ENCODE measurements at places on chromosomes 11 and 22.
A peak's percentile ranks its signal among the peaks of the same experiment; 100 is the strongest.

- no peak for DNase-seq
These were observed 29.9 kb downstream of the NLRP14 start for GRCh38 chr11:7050191-7050590.

GRCh38 chr11:94746721-94747120 lies 21.4 kb upstream of the AMOTL1 start:
- no peak for DNase-seq

GRCh38 chr11:101030692-101031091 lies 98.9 kb downstream of the PGR start:
- no peak for DNase-seq

DNA sequence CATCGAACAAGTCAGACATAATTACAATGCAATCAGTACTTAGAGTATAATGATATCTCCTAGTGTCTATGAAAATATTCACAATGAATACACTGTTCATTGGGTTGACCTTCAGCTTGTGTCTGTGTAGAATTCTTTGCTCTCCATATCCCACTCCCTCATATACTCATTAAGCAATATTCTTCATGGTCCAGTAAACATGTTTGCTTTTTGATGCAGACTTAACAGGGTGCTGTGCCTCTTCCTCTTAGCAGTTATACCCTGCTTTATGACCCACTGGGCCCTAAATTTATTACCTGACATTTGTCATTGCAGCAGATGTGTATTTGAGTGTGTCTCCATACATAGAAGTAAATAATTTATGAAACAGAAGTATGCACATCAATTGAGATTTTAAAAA lies 352.5 kb upstream of the CCDC179 start:
- no peak for DNase-seq

DNA sequence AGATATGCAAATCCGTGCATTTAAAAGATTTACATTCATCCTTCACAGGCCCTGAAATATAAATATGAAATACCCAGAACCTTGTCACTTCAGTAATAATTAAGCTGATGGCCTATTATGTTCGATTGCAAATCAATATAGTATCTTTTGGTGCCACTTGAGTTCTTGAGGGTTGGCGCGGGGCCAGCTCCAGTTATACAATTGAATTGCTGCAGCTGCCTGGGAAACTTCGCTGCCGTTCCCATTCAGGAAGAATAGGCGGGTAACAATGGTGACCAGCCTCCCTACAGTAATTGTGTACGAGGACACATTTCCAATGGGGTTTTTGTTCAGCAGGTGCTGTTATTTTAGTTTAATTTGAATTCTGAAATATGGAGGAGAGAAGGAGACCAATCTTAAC lies 451.2 kb downstream of the INSC start:
- no peak for DNase-seq

DNA sequence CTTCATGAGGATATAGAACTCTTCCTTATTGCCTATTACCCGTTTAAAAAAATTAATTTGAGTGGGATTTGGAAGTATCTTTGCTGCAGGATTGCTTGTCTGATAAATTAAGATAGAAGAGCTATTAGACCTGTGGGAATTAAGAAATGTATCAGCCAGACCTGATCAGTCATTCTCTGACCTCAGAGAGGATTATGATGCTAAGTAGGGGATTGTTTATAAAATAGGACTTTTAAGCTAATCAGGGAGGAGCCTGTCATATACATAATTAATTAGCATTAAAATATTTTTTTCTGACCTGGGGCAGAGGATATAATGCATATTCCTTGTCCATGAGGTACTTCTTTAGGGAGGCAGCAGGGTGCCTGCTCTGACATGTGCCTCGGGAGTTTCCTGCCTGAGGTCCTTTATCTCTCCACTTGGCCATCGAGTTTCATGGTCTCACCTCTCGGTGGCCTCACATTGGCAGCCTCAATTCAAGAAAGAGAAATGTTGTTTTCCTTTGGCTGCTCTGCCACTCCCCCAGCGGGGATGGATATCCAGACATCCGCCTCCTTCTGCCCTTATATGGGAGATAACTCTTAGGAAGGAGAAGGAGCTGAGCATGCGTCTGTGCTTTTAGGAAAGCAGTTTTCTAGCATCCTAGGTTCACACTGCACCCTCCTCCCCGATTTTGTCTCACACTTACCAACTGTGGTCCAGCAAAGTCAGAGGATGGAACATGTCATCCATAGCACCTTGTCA lies 41.1 kb downstream of the DIXDC1 start:
- no peak for DNase-seq

- DNase-seq: no peak
These were observed 14.6 kb downstream of the FAM83F start for GRCh38 chr22:40009292-40009774.

GRCh38 chr11:105024394-105024793 lies 1.4 kb upstream of the CASP5 start:
- no peak for DNase-seq

- no peak for DNase-seq
These were observed 10.3 kb upstream of the DEUP1 start for GRCh38 chr11:93320230-93320629.

GRCh38 chr11:131658952-131659351 lies 288.5 kb downstream of the NTM start:
- no peak for DNase-seq

GRCh38 chr22:46762238-46763050 lies at the start of gene TBC1D22A:
Gene TBC1D22A (plus strand): TSS chr22:46762650. CDS start chr22:46762787, 137 bp downstream.
- DNase-seq: peak; percentile 89

DNA sequence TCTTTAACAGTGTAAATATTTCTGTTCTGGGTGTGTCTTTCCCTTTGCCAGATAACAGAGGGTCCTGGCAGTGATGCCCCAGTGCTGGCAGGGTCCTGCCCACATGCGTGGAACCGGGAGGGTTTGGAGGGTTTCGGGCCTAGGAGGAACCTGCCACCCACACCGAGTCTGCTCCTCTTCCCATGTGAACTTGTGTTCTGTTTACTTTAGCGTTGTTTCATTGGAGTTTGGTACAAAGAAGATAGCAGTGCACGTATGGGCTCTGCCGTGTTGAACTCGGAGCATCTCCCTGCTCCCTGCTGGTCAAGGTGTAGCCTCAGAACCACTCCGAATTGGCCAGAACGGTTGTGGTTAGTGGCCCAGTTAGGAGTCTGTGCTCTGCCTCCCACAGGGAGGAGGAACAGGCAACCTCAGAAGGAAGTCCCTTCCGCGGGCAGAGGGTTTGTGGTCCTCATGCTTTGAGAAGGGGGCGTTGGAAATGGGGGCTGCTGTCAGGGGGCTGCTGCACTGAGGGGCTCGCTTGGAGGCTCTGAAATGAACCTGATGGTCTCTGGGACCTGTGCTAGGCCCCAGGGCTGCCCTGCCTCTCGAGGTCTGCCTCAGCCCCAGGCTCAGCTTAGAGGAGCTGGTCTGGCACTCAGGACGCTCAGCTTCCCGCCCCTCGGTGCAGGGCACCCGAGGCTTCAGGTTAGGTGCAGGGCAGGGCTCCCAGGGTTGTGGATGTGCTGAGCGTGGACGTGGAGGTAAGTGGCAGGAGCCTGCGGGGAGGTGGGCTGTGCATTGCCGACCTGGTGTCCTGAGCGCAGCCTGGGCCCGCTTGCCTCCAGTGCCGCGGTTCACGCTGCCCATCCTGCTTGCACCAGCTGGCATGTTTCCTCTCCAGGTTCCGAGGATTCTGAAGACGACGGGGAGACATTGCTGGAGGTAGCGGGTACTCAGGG lies 10.4 kb downstream of the PHRF1 start:
- no peak for DNase-seq

- no peak for DNase-seq
These were observed 22.0 kb downstream of the COA4 start for GRCh38 chr11:73854680-73855079.

GRCh38 chr11:93198215-93198845 lies 539 bp upstream of the SLC36A4 start:
- no peak for DNase-seq

GRCh38 chr11:40388097-40388818 lies 1071.2 kb downstream of the LRRC4C start:
- no peak for DNase-seq

GRCh38 chr22:45452565-45453379 lies 39.3 kb downstream of the RIBC2 start:
- DNase-seq: no peak

DNA sequence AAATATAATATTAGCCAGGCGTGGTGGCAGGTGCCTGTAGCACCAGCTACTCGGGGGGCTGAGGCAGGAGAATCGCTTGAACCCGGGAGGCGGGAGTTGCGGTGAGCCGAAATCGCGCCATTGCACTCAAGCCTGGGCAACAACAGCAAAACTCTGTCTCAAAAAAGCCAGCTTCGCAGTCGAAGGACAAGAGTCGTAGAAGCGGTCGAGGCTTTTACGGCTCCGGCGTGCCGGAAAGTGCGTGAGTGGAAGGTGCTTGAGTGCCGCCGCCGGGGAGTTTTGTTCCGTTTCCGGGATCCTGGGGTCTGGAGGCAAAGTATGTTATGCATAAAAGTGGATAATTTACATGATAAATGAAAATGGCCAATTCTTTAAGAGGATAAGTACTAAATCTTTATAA lies 43.6 kb downstream of the SYN3 start:
- DNase-seq: no peak

- DNase-seq: no peak
These were observed 56.0 kb upstream of the CLMP start for GRCh38 chr11:123250892-123251656.

DNA sequence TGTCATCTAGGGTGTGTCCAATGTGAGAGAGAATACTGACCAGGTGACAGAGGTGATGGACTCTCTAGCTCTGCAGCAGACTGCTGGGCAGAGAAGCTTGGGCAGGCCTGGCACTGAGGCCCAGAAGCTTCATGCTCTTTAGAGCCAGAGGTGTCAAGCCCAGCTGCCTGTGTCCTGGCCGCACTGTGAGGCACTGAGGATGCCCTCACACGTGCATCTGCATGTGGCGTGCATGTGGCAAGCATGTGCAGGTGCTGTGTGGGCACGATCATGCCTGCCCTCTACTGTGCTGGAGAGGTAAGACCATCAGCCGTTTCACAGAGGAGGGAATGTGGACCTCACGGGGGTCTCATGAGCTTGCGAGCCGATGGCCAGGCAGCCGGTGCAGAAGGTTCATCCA lies 15.8 kb upstream of the TXNRD2 start:
- DNase-seq: no peak

DNA sequence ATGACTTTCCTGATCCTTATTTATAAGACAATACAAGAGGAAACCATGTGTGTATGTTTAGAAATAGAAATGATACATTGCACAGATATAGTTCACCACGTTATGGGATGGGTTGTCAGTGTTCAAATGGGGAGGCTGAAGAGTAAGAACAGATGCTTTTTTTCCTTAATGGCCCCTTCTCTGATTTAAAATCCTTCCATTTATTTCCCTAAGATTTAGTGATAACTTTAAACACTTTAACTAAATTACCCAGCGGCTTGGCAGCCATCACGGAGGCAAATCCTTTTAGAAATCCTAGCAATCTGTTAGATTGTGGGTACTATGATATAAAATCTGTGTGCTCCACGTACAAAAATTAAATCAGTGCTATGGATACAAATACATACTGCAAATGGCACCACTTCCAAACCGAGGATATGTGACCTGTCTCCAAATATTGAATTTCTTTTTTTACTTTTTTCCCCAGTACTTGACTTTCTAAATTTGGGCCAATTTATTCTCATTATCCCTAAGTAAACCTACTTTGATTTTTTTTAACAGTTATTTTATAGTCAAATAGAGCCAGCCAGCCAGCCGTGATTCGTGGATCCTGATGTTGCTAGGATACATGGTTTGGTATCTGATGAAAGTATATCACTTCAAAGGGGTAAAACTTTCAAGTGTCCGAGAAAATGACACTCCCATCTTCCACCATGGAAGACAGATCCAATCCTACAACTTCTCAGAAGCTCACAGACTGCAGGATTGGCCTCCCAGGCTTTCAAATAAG lies 46.1 kb downstream of the BDNF start:
- DNase-seq: no peak

DNA sequence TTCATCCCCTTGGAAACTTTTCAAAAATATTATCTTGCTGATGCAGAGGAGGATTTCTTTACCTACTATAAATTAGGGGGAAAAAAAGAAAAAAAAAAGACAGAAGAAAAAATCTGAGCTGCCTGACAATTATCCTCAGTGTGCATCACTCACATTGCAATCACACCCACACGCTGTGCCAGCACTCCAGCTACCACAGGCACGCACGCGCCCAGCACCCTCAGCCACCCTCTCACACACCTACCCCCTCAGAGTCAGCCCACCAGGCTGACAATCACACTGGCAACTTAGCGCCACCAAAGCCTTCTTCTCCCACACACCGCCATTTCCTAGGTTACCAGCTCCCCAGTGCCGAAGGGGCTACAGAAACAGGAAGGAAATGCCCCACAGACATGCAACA lies 236.1 kb downstream of the KCNA4 start:
- DNase-seq: no peak

DNA sequence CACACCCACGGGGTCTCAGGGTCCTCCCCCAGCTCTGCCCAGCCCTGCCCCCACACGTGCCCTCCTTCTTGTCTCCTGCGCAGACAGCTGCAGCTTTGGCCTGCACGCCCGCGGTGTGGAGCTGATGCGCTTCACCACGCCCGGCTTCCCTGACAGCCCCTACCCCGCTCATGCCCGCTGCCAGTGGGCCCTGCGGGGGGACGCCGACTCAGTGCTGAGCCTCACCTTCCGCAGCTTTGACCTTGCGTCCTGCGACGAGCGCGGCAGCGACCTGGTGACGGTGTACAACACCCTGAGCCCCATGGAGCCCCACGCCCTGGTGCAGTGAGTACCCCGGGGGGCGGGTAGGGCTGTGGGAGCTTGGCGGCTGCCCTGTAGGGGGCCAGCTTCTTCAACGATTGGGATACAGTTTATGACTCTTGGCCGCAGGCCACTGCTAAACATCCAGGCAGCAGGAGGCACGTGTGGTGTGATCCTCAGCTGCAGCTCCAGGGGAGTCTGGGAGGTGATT lies 30.8 kb downstream of the ST14 start:
- DNase-seq: no peak

DNA sequence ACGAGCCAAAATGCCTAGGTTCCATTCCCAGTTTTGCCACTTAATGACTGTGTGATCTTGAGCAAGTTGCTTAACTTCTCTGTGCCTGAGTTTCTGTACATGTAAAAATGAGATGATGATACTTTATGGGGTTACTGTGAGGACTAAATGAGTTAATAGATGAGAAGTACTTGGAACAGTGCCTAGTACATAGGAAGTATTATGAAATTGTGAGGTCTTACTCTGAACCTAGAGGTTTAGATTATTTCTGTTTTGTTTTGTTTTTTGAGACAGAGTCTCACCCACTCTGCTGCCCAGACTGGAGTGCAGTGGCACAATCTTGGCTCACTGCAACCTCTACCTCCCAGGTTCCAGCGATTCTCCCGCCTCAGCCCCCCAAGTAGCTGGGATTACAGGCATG lies 227.0 kb upstream of the POU2AF2 start:
- DNase-seq: no peak

All from stimulated activated CD8-positive, alpha-beta memory T cell treated with anti-CD3 and anti-CD28 coated beads, Interleukin-4, amount 100 ng/mL, for 1 hour (primary cell).